ENCODE measurements at places on chromosomes 7 and 10.

GRCh38 chr10:109062371-109062770 lies 860.9 kb downstream of the XPNPEP1 start:
- no peak for DNase-seq

- peak; percentile 79 for DNase-seq
Measured at GRCh38 chr10:13091801-13092200, 8.2 kb upstream of the OPTN start.

- no peak for DNase-seq
Measured at GRCh38 chr10:29471544-29471859, 163.3 kb downstream of the SVIL start.

GRCh38 chr7:66970310-66970709 lies 25.1 kb downstream of the SBDS start:
- DNase-seq: no peak

DNA sequence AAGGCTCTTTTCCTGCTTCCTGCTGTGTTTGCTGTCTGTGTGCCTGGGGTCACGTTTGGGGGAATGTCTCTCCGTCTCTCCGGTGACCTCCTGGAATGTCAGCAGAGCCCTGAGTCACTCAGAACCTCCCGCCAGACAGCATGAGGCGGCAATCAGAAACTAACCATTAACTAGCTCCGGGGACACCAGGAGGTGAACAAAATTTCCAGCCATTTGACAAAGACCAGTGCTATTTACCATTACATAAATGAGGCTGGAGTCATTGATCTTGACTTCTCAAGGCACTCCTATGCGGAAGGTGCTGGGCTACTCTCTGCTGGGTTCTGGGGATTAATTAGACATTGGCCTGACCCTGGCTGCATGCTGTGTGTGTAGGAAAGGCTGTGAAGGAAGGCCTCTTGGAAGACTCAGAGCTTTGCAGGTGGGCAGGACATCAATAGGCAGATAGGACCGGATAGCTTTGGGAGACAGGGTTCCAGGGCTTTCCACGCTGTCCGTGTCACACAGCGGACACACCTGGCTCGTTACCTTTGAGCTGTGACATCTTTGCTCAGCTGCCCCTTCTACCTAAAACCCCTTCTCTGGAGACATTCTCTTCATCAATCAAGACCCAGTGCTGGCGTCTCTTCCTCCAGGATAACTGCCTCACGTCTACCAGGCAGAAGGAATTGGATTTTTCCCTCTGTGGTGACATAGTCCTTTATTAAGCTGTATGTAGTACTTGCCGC lies 77.0 kb downstream of the PFKFB3 start:
- no peak for DNase-seq

- DNase-seq: no peak
Measured at GRCh38 chr7:7257899-7258692, 75.8 kb downstream of the C1GALT1 start.

- no peak for DNase-seq
Measured at GRCh38 chr10:19659920-19660655, 156.1 kb upstream of the PLXDC2 start.

Measured in putamen (tissue), 1 donor.